ENCODE measurements at places on chromosomes 2 and 18.
A peak's percentile ranks its signal among the peaks of the same experiment; 100 is the strongest.

DNA sequence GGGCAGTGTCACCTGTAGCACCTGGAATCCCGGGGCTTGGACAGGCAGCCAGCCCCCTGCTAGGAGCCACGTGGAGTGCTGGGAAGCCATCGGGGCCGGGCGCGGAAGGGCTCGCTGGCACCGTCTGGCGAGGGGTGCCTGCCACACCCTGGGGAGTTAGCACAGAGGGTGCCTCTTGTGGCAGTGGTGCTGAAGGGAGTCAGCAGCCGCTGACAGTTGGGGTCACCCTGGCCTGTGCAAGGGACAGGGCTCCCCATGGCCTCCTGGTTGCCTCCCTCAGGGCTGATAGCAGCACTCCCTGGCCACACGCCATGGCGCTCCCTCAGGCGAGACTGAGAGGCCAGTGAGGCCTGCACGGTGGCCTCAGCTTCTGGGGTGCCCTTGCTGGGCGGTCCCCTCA lies 13.9 kb upstream of the D2HGDH start:
- no peak for DNase-seq

- no peak for DNase-seq
Observed at GRCh38 chr18:54835944-54836343, 7.7 kb downstream of the RAB27B start.

GRCh38 chr18:79947054-79947755 lies 4.2 kb downstream of the SLC66A2 start:
- no peak for DNase-seq

- DNase-seq = no peak
Observed at GRCh38 chr2:218642121-218642656, 17.2 kb downstream of the ZNF142 start.

DNA sequence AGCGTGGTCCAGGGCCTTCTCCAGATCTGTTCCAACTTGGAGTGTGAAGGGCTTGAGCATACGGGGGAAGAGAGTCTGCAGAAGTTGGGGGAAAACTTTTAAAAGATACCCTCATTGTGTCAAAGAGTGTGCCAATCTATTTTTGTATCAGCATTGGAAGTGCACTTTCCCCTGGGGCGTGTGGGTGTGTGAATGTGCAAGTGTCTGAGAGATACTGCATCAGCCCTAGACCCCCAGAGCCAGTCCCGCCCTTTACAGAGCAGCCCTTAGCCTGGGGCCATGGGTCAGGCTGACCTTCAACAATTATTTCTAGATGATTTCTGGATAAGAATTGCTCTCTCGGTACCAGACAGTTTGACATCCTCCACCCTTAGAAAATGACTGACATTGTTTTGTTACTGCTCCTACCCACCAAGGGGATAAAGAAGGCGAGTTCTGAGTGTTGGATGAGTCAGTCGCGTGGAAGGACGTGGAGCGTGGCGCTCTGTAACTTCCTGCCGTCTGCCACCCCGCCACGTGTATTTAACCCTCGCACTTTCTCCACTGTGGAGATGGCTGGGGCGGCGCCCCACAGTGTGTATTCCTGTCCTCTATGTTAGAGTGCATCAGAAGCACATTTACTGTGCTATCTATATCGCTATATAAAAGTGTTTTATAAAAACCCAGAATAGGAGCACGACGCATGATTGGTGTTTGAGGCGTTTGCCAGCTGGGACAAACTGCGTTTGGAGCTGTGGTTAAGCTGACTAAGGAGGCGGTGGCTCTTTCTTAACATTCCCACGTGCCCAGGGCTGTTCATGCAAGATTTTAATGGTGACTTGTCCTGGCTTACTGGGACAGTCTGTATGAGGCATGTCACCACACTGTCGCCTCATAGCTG lies 122.6 kb downstream of the CABLES1 start:
- peak; percentile 53 for DNase-seq

- no peak for DNase-seq
Observed at GRCh38 chr18:8232791-8233190, 376.4 kb upstream of the RAB12 start.

DNA sequence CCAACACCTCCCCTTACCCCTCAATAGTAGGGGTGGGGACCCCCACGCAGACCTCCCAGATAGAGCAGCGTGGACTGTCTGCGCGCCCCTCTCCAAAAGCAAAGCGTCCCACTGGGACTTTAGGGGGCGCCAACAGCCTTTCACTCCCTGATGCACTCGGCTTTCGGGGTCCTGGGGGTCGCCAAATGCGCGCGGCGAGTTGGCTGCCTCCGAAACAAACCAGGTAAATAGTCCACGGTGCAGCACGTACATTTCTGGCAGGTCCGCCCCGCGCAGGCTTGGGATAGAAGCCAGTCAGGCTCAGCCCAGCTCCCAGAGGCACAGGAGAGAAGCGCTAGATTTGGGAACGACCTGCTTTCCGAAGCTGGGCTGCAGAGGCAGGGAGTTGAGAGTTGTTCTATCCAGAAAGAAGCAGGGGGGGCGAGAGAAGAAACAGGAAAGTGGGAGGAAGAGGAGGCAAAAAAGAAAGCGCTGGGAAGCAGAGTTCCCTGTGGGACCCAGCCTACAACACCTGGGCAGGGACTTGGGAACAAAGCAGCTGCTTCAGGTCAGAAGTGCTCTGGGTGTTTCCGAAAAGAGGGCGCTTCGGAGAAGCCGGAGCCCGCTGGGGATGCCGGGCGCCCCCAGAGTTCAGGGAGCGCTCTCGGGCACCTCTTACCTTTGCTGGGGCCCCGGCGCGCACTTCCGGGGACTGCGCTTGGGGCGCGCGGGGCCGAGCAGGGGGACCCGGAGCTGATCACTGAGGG lies 544 bp downstream of the EVA1A start:
- DNase-seq = peak; percentile 44

GRCh38 chr2:218708086-218708485 lies 2.5 kb upstream of the TTLL4 start:
- no peak for DNase-seq

DNA sequence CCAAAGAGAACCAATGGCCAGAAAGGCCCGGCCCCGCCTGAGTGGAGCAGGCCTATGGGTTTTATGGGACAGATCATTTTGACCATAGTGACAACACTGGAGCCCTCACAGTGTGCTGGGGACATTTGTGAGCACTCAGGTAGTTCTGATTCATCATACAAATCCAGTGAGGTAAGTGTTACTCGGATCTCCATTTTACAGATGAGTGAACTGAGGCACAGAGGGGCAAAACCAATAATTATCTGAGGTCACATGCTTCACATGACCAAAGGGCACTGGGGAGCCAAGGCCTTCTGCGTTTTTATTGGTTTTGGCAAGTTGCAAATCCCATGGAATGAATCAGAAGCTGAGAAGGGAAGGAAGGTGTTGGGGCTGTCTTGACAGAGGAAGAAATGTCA lies 111.5 kb upstream of the MGAT5 start:
- peak; percentile 41 for DNase-seq

DNA sequence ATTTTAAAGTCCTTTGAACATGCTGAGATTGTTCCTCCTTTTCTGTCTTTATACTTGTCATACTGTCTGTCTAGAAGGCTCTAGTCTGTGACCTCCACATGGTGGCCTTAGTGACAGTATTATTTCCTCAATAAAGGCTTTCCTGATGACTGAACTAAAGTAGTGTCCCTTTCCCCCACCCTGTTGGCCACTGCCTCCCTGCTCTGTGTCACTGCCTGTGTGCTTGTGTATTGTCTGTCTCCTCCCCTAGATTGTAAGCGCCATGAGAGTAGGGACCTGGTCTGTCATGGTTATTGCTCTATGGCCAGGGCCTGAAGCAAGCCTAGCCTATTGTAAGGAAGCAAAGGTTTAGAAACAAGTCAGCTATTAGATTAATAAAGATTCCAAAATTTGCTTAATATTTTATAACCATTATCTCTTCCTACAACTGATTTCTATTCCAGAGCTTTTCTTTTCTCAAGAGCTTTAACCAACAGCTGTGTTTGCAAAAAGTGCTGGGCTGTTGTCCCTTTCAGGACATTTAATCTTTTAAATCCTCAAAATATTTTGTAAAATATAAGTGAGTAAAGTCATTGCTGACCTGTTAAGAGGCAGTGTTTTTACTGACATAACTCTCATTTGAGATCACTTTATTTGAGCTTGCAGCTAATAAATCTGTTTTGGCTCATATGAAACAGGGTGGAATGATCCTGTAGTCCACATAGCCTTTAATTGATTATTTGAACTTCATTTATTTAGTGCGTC lies 35.5 kb downstream of the DIS3L2 start:
- DNase-seq = no peak

GRCh38 chr2:159941729-159942128 lies 120.7 kb downstream of the PLA2R1 start:
- no peak for DNase-seq
